IMR-90 (cell line): ENCODE measurements at places on chromosomes 2 and 18. TPM values are rescaled to one million over a fixed set of nuclear protein-coding genes. Genes with fewer than 3 reads are reported as not detected.

- no peak for DNase-seq
Observed at GRCh38 chr2:134027980-134028379, 225.9 kb upstream of the MGAT5 start.

- DNase-seq, result no peak
Observed at GRCh38 chr2:2848621-2849333, 517.7 kb upstream of the MYT1L start.

- no peak for DNase-seq
Observed at GRCh38 chr2:168185583-168186274, 61.7 kb downstream of the STK39 start.

- DNase-seq, result peak; percentile 89
Observed at GRCh38 chr2:69514406-69514805, 77.2 kb upstream of the NFU1 start.

DNA sequence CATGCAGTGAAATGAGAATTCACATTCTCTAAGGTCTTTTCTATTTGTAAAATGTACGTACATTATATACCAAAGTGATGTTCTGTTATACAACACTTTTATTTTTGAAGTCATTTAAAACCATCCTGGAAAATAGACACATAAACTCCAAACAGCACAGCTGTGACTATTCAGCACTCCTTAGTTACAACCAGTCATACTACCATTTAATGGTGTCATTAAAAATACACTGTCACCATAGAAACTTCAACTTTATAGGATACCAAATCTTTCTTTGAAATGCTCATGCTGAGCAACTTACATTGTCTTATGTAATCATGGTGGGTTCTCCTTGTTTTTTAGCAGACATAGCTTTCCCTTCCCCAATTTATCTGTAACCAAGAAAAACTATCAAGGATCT, 85.3 kb downstream of the METTL4 start:
- DNase-seq, result no peak

DNA sequence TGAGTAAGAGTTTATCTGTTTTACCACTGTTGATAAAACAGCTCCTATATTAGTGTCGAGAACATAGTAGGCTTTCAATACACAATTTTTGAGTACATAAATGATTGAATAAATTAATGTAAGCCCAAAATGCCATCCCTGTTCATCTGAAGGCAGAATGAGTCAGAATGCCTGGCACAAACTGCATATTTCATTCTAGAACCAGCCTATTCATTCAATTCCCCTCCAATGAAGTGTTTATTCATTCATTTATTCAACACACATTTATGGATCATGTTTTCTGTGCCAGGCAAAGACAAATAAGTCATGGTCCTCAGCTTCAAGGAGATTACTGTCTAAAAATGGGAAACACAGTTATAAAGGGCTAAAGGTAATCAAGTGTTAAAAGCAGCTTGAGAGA, 22.8 kb upstream of the LCLAT1 start:
- no peak for DNase-seq

GRCh38 chr18:7414459-7414858, 152.7 kb upstream of the PTPRM start:
- DNase-seq, result no peak

The HOXD13 gene
- not detected in 2 replicates for polyA plus RNA-seq

The IL1RN gene
- not detected in 2 replicates for polyA plus RNA-seq

The POTEC gene
- not detected in 2 replicates for polyA plus RNA-seq

The FHOD3 gene
- 12.5 and 14.6 TPM in 2 replicates for polyA plus RNA-seq

DNA sequence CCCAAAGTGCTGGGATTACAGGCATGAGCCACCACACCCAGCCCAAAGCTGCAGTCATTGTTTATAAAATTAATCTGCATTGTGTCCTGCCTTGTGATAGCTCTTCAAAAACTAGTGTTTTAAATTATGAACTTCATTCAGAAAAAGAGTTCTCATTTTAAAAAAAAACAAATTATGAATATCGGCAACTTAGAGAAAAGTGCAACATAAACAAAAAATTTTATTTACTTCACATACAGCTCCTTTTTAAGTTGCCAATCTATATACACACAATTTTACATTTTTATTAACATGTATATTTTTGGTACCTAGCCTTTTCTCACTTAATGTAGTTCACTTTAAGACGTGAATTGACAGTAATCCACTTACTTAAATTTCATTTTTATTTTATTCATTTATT, 46.9 kb downstream of the GEMIN6 start:
- no peak for DNase-seq

The SERPINB5 gene
- polyA plus RNA-seq, result not detected in 2 replicates

The ADD2 gene
- not detected in 2 replicates for polyA plus RNA-seq

DNA sequence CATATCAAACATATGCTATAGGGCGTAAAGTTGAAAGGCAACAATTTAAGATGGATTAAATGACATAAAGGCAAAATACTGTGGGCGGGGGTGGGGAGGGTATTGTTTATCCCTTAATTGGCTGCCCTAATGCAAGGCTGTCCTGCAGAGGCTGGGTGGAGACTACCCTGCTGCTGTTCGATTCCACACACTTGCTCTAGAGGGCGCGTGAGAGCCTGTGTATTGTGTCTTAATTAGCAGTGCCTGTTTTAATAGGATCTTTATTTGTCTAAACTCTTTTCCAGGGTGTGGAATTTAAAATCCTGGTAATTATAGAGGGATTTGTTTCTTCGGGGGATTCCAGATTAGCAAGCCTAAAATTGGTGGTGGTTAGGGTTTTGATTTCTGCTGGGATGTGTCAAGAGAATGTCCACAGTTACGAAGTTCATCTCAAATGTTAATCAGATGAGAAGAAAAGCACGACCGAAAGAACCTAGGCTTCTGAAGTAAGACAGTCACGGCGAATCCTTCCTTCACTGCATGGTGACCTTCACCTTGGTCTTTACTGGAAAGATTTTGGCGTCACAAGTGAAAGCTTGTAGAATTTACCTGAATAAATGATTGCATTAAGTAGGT, 103.5 kb upstream of the MAP3K20 start:
- DNase-seq, result peak; percentile 48

DNA sequence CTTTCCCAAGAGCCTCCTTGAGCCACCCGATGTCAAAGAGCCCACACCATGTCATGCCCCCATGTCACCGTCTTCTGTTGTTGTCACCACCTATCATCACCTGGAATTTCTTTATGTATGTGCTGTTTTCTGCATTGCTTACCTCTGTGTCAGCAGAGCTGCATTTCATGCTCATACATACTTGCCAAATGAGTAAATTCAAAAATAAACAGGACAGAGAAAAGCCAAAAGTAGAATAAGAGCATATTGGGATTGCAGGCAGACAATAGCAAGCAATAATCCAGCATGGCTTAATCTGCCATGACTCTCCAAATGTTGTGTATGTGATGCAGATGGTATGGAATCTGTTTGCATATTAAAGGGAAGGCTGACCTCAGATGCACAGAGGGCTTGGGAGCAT, 15.3 kb upstream of the RGPD4 start:
- no peak for DNase-seq

DNA sequence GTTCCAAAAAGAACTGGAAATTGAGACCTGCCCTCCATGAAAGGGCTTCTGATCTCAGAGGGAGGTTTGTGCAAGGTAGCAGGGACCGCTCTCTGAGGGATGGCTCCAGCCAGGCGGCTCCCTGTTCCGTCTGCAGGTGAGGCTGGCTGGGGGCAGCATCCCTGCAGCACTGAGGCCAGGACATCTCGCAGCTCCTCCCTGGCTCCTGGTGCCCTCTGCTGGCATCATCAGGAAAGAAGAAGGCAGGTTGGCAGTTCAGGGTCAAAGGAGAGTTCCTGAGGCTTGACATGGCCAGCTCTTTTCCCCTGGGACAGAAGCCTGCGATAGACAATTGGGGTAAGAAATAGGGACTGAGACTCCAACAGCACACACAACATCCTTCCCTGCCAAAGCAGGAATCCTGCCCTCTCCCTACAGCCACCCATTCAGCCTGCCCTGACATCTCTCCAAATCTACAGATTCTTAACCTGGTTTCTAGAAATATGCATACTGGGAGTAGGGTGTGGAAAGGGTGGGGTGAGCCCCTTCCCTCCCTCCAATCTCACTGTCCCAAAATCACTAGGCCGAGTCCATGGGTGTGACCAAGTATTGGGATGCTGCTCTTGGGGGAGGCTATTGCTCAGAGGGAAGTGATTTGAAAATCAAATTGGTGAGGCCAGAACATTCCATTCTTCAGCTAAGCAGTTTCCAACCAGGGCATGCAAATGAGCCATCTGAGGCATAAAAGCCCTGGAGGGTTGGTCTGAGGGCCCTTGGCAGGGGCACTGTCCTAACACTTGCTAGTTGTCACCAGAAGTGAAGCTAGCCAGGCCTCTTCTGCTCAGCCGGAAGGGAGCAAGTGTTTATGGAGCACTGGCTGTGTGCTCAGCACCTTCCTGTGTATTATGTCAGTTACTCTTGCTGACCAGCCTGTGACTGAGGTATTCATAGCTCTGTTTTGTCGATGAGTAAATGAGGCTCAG, 185.4 kb downstream of the TFCP2L1 start:
- DNase-seq, result no peak
